ENCODE measurements at places on chromosomes 2 and 18.
A peak's percentile ranks its signal among the peaks of the same experiment; 100 is the strongest.

DNA sequence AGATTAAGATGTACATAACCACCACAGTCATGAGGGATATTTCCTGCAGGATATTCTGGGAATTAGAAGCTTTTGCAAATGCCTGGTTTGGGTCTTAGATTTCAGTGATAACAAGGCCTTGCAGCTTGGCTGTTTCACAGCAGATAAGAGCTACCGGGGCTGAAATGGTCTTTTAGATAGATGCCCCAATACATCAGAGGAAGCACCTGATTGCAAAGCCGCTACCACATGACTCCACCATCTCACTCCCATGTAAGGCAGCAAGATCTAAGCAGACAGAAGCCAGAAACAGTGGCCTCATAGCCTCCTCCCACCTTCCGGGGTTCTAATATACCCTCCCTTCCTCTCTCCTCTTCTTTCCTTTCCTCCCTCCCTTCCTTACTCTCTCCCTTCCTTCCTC, 31.1 kb upstream of the EPG5 start:
- DNase-seq: no peak

DNA sequence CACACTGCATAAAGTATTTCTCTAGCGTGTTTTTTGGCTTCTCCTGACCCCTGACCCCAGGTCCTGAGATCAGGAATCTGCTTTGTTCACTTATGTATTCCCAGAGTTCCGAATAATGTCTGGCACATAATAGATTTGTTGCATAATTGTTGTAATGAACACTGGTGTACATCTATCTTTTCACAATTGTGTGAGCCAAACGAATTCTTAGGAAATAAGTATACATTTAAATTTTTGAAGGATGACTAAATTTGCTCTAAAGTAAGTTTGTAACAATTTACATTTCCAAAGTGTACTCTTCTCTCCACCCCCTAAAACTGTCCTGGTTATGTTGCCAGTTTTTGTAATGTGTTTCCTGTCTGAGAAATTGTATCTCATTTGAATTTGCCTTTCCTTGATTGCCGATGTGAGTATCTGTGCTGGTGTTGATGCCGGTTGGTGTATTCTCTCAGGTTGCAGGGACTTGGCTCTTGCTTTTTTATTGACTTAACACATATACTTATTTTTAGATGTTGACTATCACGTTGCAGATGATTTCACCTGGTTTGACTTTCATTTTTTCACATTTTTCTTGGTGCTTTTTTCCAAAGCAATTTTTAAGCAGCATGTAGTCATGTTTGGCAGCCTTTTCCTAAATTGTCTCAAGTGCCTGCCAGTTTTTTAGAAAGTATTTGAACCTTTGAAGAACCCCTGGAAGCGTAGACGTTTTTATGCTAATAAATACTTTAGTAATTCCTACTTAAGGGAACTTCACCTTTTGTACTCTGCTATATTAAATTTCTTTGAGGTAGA, 16.1 kb upstream of the FARP2 start:
- no peak for DNase-seq

DNA sequence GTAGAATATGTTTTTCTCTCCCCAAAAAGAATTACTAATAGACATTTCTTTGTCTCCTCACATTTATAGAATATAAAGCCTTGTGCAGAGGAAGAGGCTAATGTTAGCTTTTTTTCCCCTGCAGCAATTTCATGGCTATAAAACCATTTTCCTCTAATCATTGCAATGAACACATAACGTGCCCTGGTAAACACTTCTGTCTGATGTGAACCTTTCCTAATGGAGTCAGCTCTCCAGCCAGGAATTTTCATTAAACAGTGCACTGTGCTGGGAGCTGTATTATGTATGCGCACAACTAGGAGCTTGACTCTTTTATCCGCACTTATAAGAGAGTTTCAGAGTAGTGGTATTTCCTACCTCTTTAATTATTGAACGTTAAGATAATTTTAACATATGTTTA, 63.9 kb upstream of the SPATS2L start:
- DNase-seq: no peak

DNA sequence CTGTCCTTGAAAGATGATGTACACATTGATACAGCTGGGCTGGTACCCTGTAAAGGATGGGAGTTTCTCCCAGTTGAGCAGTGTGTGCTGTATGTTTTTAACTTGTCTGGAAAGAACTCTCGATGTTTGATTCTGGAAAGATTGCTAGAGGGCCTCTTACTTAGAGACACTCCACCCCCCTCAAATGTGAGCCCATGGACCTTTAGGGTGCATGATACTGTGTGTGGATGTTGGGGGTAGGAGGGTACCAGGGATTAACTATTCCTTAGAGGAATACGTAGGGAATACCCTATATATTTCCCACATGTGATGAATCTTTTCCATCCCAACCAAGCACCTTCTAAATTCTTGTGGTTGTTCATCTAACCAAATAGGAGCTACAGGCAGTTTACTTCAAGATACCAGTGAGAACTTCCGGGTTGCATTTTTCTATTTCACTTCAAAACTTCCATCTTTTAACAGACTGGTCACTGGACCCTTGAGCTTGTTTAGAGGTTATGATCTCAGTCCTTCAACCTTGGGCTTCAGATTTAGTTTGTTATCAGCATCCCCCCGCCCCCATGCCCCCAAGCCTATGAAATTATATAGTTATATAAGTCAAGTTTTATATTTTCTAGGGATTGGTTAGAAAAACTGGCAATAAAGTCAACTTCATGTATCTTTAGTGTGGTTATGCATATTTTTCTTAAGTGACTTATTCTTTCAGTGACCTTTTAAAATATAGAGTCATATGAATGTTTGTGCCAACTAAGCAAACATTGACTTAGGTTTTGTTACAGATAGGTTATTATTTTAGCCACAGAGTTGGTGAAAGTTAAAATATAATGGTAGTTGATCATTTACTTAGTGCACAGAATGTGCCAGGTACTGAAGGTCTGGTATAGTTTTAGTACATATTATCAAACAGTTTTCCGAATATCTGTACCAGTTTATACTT, 18.2 kb downstream of the AFTPH start:
- DNase-seq: no peak

DNA sequence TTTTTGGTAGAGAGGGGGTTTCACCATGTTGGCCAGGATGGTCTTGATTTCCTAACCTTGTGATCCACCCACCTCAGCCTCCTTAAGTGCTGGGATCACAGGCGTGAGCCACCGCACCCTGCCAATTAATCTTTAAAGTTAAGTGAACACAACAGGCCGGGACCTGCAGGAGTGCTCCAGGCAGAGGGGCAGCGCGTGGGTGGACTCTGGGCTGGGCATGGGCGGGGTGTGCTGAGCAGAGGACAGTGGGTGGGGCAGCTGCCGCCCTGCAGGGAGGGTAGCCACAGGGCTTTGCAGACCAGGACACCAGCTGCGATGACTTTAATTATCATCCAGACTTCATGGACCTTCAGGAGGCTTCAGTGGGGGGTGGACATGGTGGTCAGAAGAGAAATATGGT, 8.8 kb upstream of the GPR148 start:
- DNase-seq: no peak

DNA sequence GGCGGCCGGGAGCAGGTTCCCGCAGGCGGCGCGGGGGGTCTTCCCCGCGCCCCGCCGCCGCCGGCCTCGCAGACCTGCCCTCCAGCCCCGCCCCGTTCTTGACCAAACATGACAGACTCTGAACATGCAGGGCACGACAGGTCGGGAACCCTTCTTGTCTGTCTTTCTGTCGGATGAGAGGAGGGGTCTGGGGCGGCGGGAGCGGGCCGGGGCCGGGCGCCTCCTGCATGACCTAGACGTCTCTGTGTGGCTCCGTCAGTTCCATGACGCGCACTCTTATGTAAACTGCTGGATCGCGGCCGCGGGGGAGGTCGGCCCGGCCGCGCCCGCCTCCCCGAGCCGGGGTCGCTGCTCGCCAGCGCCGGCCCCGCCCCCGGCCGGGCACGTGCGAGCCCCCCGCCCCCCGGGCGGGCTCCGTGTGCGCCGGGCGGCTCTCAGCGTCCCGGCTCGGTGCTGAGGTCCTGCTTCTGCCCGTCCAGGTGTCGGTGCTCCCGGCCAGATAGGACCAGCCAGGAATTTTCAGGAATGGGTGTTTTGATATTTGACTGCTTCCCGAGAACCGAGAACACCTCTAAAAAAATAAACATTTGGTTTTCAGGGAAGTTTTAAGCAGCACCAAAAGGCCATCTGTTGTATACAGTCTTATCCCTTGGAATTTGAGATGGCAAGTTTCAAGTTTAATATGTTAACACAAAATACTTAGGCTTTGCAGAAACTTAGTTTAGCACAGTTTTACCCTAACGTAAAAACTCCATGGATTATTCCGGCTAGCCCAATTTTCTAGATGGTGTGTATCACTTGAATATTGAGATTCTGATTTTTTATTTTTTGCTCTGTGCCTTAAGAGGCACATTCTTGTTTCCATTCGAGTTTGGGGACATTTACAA, 733 bp downstream of the ZC3H6 start:
- DNase-seq: peak; percentile 87

DNA sequence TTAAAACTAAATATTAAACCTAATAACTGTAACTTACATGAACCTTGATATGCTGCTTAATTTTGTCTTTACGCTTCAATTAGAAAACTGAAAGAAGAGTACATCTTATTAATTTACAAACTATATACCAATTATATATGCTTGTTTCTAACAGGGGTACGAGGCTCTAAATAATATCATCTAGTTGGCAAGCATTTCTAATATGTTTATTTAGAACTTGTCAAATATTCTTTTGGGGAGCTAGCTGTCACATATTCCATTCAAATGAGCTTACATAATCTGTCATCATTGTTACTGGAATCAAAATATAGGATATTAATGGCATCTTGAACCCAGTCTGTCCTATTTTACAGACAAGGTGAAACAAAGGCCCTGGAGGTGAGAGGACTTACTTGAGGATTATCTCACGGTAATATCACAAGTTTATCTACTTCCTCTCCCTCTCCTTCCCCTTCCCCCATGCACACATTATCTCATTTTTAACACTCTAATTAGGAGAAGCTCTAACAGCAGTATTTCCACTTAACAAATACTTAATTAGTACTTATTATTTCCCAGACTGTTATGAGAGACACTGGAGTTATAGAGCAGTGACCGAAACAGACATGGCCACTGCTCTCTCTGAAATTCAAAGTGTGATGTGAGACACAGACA, 3.5 kb downstream of the PRKD3 start:
- DNase-seq: no peak

DNA sequence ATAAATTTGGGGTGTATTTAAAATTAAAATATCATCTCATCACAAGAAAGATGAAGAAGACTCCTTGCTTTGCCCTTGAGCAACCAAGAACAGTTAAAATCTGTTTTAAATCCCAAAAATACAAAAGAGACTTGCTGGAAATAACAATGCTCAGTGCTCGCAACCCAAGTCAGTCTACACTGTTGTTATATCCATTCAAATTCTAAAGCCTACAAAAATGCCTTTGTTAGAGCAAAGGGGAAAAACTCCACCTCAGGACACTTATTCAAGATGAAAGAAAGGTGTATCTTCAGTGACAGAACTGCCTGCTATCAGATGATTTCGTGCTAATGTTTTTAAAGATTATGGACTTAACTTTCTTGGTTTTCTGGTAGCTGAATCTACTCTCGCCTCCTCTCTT, 111.9 kb upstream of the TANK start:
- no peak for DNase-seq

- no peak for DNase-seq
Measured at GRCh38 chr2:129443235-129443864, 536.1 kb upstream of the RAB6C start.

DNA sequence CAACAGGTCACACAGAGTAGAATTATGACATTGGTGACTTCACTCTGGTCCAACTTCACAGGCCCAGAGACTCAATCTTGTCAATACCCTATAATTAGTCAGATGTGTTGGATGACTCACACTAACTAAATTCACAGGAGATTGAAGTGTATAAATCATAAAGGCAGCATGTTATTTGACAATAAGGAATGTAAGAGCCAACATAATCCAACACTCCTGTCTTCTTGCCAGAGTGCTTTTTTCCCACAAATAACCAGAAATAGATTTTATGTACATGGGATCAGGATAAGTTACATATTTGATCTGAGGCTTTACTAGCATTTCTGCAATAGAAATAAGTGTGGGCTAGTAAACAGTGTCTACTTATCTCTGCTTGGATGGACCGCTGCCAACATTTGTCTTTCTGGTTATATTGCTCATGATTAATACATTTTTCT, 42.2 kb upstream of the ZSWIM2 start:
- no peak for DNase-seq

GRCh38 chr2:61334466-61334865, 136.4 kb downstream of the USP34 start:
- DNase-seq: no peak

DNA sequence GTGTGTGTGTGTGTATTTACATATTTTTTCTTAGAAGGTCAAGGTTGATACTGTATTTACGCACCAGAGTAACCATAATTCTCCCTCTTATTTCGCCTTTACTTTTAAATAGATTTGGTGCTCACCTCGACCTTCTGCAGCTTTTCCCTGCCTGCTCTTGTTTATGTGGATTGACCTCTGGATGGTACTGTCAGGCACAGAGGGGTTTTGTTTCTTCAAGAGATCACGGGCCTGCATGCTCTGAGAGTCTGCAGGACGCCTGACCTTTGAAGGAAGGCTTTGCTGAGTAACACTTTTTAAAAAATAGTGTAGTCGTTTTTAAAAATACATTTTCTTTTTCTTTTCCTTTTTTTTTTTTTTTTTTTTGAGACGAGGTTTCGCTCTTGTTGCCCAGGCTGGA, 18.1 kb upstream of the EFHD1 start:
- no peak for DNase-seq

DNA sequence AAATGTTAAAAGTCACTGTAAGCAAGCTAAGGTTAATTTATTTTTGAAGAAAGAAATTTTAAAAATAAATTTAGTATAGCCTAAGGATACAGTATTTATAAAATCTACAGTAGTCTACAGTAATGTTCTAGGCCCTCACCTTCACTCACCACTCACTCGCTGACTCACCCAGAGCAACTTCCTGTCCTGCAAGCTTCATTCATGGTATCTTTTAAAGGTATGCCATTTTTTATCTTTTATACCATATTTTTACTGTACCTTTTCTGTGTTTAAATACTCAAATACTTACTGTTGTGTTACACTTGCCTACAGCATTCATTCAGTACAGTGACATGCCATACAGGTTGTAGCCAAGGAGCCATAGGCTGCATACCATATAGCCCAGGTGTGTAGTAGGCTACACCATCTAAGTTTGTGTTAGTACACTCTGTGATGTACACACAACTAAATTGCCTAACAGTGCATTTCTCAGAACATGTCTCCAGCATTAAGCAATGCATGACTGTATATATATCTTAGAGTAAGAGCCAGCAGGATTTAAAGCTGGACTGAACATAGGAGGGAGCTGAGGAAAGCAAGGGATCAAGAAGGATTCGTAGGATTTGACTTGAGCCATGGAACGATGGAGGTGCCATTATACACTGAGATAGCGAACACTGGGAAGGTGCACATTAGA, 83.1 kb upstream of the KLF7 start:
- DNase-seq: no peak

All from dorsolateral prefrontal cortex (tissue), 122 donors.